ENCODE measurements at places on chromosomes 3 and 15. TPM values are rescaled to one million over a fixed set of nuclear protein-coding genes. Genes with fewer than 3 reads are reported as not detected.

DNA sequence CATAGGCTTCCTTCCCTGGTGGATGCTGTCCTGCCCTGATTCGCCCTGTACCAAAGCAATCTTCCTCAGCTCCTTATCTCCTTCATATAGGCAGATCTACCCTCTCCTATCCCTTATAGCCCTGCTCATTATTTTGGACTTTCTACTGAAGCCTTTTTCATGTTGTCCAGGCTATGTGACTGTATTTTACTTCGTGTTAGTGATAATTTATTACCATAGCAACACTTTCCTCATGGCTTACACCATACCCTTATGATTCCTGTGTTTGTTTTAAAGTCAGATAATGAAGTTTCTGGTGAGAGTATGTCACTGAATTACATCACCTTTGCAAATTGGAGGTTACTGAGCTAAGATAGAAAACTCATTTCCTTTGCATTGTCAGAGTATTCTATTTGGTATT is 352.6 kb downstream of the NLGN1 start:
- no peak for DNase-seq

DNA sequence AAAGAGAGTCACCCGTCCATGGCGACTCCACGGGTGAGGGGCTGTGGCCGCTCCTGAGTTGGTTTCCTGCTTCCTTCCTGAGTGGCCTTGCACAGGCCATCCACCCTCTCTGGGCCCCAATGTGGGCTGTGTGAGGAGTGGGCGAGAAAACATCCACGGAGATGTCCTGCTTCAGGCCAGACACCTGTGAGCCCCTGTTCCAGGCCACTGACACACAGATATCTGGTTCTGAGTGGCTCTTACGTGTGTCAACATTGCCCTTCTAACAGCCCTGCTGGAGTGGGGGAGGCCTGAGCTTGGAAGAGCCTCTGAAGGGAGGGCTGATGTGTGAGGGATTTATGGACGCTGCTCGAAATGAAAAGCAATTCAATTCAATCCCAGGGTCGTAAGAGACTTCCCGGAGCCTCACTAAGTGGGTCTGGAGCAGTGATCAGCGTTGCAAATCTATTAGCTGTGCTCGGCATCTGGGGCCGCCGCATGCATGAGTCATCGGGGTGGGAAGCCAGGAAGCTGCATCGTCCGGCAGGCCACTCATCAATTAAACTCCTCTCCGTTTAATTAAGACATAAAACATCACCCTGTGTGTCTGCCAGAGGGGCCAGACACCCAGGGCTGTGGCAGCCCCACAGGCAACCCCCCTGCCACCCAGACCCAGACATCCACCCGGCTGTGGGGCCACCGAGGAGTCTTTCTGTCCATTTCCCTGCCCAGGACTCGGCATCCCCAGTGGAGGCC is 20.0 kb upstream of the PRR23E start:
- no peak for DNase-seq

- no peak for DNase-seq
Observed at GRCh38 chr3:31729082-31729481, 196.4 kb downstream of the STT3B start.

DNA sequence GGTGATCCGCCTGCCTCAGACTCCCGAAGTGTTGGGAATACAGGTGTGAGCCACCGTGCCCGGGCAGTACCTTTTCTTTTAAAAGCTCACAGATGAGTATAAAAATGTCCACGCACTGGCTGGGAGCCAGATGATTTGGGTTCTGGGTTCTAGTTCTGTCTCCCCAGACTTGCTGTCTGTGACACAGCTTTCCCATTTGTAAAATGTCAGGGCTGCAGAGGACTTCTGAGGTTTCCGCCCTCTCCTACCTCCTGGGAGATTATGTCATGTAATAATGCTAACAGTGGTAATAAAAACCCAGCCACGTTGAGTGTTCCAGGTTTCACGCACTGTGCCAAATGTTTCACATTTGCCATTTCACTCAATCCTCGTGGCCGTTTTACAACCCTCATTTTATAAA is 1.3 kb upstream of the PPP4R2 start:
- DNase-seq, result no peak

- no peak for DNase-seq
Observed at GRCh38 chr15:43514241-43515057, 3.0 kb upstream of the MAP1A start.

- no peak for DNase-seq
Observed at GRCh38 chr15:71612397-71612722, 198.0 kb upstream of the NR2E3 start.

DNA sequence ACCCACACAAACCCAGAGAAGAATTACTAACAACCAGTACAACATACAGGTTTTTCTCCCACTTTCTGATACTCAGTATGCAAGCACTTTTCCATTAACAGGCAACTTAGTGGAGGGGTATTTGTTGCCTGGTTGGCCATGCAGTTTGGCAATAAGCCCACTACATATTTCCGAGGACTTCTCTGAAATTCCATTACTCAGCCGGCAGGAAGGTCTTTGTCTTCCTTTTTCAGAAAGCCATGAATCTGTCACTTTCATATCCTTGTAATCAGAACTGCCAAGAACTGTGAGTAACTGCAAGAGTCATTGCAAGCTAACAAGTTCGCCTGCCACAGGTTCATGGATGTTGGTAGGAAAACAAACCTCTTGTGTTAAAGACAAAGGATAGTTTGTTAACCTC is 422.3 kb upstream of the ROBO1 start:
- DNase-seq, result no peak

DNA sequence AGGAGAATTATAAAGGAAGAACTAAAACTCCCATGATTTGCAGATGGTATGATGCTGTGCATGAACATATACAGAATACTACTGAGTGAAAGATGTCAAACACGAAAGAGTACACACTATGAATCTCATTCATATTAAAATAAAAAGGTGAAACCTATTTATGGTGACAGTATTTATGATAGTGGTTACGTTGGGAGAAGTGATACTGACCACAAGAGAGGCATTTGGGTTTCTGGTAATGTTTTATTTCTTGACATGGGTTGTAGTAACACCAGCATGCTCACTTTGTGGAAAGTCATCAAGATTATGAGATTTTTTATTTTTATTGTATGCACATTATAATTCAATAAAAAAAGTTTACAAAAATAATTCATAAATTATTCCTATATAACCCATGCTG is 324.0 kb downstream of the GAP43 start:
- no peak for DNase-seq

DNA sequence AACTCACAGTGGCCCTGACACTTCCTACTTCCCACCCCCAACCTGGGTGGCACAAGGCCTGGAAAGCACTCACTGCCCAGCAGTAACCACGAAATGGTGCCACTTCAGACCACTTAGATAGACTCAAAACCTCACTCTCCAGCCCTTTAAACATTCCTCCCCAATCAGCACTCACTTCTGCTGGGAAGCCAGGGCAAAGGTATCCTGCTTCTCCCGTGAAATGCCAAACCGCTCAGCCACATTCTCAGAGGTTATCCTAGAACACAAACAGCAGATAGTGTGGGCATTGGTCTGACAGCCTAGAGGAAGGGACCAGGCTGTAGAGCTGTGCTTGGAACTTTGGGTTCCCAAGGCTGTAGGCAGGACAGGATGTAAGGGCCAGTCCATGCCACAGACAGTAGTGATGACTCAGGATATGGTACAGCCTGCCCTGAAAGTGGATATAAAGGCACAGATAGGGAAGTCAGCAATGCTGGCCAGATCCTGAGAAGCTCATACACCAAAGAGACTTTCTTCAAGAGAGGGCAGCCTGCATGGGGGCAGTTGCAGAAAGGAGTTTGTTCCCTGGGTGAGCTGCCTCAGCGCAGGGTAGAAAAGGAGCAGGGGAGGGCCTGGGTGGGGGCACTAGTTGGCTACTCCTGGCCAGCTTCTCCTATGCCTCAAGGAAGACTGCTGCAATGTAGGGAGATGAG is 9.2 kb downstream of the ACAA1 start:
- DNase-seq, result no peak

DNA sequence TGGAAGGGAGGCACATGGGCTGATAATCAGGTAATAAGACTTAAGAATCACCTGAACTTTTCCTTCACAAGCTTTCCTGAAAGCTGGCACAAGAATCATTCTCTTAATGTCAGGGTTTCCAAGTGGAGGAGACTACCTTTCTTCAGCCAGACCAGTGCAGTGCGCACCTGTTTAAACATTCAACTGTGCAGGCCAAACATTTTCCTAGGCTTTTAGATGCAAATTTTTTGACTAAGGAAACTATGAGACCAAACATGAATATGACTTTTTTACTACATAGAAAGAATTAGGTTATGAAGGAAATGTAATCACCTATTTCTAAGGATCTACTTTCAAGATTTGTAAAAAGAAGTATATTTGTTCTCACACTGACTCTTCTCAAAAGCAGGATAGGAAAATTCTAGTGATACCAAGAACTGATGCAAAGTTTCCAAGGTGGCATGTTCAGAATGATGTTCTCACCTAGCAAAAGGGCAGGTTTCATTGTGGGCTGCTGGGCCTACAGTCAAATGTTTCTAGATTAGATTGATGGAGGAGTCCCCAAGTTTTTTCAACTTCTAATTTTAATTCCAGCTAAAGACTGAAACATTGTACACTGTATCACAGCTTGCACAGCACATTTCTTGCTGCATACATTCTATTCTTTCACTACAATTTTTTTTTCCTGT is 339.1 kb downstream of the TIGIT start:
- no peak for DNase-seq

- DNase-seq, result no peak
Observed at GRCh38 chr15:96583671-96584070, 253.2 kb downstream of the NR2F2 start.

DNA sequence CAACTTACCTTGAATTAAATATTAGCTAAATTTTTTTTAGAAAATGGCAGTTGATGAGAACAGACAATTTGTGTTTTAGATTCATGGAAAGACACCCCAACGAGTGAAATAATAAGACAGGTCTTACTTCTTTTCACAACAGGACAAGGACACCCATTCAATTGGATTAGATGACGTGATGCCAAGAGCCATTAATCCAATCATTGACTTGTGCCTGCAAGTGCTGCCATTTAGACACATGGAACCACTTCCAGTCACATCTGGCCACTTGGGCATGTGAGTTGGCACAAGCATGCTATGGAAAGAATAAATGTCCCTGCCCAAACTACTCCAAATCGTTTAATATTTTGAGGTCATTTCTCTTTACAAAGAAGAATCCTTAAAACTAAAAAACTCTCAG is 1308.8 kb downstream of the ROBO2 start:
- no peak for DNase-seq

GRCh38 chr3:124986192-124987143 is 51.9 kb upstream of the MUC13 start:
- no peak for DNase-seq

The EOMES gene
- 117 TPM for total RNA-seq

The A4GNT gene
- not detected for total RNA-seq

All from natural killer cell treated with Interleukin-12 subunit alpha and Interleukin-12 subunit beta and Interleukin-15 and Interleukin-18, amount 100 ng/mL, for 72 hours (primary cell).